ENCODE measurements at places on chromosomes 7 and 10.

DNA sequence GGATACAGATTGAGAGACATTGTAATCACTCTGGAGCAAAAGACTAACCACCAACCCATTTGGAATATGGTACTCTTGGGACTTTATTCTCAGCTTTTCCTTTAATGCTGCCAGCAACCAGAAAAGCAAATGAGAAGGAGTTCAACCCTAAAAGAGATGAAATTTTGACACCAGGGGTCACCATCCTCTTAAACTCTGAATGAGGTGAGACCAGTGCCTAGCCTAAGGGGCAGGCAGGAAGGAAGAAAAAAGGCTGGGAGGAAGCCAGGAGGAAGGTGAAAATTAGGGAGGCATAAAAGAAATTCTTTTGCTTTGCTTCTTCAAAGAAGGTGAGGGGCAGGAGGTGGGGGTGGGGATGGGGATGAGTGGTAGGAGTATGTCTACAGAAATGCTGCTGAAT lies 135.8 kb downstream of the JAZF1 start:
- DNase-seq, result no peak

DNA sequence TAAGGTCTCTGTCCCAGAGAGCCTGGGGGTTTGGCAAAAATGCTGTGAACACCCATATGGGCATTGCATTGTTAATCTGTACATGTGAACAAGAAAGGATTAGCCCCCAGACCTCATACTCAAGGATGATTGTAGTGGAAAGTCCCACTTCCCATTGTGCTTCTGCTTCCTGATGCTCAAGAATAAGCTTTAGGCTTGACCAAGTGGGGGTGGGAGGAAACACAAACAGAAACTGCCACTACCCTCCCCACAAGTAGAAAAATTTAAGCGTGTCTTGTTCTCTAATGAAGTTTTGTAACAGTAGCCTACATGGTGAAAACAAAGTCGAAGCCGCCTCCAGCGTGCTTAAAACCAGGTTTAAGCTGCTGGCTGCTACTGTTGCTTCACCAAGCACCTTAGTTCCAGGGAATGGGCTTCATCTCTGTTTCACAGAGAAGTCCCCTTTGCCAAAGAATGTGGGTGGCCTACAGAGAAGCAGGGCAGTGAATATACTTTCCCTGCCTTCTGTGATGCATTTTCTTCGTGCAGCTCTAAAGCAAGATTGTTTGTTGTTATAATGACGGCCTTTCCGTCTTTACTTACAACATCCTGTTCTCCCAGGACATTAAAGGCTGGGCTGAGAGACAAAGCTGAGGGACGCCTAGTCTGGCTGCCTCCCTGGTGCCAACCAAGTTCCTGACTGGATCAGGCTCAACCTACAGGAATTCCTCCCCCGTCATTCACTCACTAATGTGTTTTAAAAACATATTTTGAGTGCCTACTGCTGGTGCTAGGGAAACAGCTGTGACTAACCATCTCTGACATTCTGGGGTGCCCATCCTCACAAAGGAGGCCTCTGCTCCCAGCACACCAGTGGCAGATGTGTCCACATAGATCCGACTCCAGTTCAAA lies 32.1 kb upstream of the CCSER2 start:
- DNase-seq, result no peak

- no peak for DNase-seq
These were observed 8.9 kb downstream of the GFRA1 start for GRCh38 chr10:116263870-116264655.

DNA sequence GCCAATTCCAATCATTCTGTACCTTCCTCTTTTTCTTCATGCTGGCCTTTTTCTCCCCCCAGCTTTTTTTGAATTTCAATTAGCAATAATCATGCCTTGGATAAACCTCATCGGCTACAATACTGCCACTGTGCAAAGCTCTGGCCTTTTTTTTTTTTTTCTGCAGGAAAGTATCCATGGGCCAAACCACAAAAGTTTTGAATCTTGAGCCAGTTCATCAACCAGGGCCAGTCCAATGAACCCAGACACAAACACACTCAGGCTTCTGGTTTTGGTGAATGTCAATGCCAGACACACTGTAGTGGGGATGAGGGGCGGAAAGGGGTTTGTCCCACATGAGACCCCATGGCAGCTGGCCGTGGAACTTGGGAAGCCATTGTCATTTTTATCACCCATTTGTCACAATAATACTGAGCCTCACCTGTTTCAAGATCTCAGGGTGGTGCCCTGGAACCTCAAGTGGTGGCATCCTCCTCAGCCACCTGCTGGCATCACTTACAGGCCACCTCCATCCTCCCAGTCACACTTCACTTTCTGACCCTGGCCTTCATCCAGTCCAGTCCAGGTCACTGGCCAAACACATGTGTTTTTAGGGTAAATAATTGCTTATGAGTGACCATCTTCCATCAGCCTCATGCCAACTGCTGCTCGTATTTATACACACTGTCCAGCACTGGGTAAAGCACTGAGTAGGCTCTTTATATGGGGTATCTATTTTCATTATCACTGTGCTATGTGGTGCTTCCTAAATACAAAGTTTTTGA lies 40.8 kb upstream of the TSPAN33 start:
- no peak for DNase-seq

- no peak for DNase-seq
These were observed 10.3 kb downstream of the ADRB1 start for GRCh38 chr10:114053946-114054345.

DNA sequence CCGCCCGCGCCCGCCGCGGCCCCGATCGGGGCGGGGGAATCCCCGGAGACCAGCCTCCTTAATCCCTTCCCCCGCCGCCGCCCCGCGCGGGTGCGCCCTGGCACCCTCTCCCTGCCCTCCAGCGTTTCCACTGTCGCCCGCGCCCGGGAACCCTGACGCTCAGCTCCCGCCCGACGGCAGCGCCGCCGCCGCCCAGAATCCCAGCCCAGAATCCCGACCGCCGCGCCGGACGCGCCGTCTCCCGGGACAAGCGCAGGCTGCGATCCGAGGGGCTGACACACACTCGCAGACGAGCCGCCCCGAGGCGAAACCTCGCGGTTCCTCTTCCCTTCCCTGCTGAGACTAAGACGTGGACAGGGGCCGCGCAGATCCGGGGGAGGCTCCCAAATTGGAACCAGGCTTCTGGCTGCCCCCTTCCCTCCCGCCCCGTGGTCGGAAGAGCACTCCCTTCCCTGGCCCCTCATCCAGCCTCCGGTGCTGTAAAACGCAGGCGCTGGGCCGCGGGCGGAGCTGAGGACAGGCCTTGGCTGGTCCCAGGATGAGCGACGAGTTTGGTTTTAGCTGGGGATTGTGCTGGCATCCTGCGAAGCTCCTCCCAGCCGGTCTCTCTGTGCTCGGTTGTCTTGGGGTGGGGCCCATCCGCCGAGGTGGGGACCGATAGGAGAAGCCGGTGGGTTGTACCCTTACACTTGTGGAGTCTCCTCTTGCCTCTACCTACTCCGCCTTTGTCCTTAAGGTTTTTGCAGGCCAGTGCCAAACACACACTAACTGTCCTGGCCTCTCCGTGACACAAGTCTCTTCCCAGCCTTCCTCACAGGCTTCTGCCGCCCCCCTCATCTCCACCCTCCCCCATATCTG lies 1.1 kb downstream of the MARVELD1 start:
- DNase-seq, result peak; percentile 19

DNA sequence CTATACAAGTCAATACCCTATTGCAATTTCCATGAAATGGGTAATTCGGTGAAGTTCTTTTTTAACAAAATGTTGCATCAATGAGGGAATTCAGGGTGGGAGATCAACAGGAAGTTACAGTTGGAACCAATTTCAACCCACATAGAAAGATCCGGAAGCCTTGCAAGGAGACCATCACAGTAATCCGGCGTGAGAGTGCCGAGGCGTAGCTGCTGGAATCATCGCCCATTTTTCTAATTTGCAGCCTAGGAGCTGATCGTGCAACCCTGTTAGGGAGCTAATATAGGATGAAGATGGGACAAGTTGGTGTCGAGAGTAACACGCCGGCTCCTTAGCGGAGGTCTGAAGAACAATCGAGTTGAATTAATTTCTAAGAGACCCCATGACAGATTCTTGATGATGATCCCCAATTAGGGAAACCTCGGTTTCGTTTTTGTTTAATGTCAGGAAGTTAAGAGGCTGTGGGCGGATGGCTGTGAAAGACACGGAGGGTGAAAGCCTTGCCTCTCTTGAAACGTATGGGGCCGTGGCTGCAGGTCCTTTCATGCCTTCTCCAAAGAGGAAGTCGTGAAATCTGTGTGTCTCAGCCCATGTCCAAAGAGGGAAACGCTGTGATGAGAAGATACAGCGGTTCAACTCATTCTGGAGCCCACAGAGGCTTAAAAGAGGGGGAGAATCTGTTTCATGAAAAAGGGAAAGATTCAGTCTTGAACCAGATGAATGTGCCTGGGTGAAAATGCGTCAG lies 51.2 kb upstream of the CARD11 start:
- peak; percentile 29 for DNase-seq

GRCh38 chr10:33542752-33543505 lies 208.5 kb upstream of the NRP1 start:
- no peak for DNase-seq

- no peak for DNase-seq
These were observed 28.3 kb upstream of the FRMD4A start for GRCh38 chr10:14358886-14359573.

DNA sequence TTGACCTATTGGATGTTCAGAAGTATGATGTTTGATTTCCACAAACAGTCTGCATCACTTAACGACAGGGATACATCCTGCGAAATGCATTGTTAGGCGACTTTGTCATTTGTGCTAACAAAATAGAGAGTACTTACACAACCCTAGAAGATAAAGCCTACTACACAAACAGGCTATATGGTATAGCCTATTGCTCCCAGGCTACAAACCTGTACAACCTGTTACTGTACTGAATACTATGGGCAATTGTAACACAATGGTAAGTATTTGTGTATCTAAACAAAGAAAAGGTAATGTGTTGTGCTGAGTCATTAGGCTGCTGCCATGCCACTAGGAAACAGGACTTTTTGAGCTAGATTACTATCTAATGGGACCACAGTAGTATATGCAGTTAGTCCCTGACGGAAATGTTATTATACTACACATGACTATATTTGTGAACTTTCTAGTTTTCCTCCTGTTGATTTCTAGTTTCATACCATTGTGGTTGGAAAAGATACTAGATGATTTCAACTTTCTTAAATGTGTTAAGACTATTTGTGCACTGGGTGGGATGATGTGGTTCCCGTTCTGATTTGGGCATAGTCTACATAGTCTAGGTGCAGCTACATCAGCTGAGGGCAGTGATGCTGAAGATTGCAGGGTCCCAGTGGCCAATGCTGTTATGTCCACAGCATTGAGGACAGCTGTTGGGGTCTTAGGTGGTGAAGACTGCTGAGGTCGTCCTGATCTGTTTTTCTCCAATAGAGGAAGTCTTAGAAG lies 161.7 kb downstream of the HTR7 start:
- no peak for DNase-seq
